ENCODE measurements at places on chromosomes 5 and 9. TPM values are rescaled to one million over a fixed set of nuclear protein-coding genes. Genes with fewer than 3 reads are reported as not detected.

The CRAT gene
- polyA plus RNA-seq = 20.1 TPM

The ANXA2R gene
- 55.7 TPM for polyA plus RNA-seq

The FCN2 gene
- polyA plus RNA-seq = not detected

The FAM169A gene
- 4.7 TPM for polyA plus RNA-seq

The TNFSF15 gene
- not detected for polyA plus RNA-seq

The PCDHA10 gene
- polyA plus RNA-seq = not detected
